Caco-2 (cell line): ENCODE measurements at places on chromosomes 3 and 15.
A peak's percentile ranks its signal among the peaks of the same experiment; 100 is the strongest.

DNA sequence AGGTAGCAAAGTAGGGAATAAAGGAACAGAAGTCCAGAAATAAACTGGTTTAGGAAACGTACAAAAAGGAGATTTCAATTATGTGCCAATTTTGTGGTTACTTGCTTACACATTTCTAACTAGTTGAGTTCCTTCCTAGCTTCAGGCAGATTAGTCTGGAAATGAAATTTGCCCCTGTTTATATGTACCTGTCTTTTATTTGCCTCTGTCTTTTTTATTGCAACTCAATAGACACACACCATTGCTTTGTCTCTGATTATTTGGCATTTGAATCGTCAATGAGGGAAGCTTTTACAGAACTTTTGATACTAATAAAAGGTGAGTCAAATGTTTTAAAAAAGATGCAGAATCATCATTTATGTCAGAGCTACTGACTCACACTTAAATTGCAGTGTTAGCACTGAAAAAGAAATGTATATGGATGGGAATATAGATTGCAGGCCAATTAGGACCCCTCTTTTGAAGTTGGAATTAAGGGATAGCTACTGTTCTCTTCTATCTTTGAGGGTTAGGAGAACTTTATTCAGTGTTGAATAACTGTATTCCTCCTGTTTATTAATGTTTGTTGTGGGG is 60.5 kb downstream of the TRAK1 start:
- DNase-seq, result no peak
- H3K27ac ChIP-seq, result peak overlapping the region; percentile 89
- H3K36me3 ChIP-seq, result no peaks in the 10 kb centered on the region; the same call in 1 of the 2 replicates
- no peak overlapping the region for H3K4me3 ChIP-seq

- H3K27me3 ChIP-seq, result no peaks in the 10 kb centered on the region
- no peaks in the 10 kb centered on the region for H3K36me3 ChIP-seq
- no peaks in the 10 kb centered on the region for H3K4me1 ChIP-seq
Measured at GRCh38 chr3:42381551-42382082, 28.8 kb downstream of the LYZL4 start.

- no peak for DNase-seq
- no peaks in the 10 kb centered on the region for H3K27me3 ChIP-seq
- no peaks in the 10 kb centered on the region for H3K4me1 ChIP-seq
Measured at GRCh38 chr15:46222826-46223225, 588.0 kb downstream of the SQOR start.

GRCh38 chr3:81758275-81758674 is 3.2 kb downstream of the GBE1 start:
- no peaks in the 10 kb centered on the region for H3K27me3 ChIP-seq
- no peaks in the 10 kb centered on the region for H3K36me3 ChIP-seq
- DNase-seq, result no peak

DNA sequence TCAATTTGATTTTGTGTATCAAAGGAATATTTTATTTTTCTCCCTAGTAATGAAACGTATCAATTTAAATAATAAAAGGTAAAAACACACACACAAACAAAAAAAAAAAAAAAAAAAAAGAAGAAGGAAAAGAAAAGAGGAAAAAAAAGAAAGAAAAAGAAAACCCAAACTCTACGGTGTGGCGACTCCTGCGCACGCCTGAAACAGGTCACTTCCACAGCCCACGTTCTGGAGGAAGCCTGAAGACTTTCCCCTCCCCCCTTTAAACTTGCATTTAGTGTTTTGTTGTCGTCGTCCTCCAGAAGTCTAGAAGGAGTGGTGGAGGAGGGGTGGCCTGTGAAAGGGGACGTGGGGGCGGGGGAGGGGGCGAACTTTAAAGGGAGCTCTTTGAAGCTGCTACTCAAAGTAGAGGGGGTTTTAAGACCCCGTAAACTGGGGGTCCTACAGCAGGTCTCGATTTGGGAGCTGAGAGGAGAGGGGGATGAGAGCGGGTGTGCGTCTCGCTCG is 2.3 kb upstream of the TLE3 start:
- no peaks in the 10 kb centered on the region for H3K27me3 ChIP-seq
- H3K4me3 ChIP-seq, result peak overlapping the region; percentile 48
- H3K27ac ChIP-seq, result peak overlapping the region; percentile 99
- H3K4me1 ChIP-seq, result peaks cover 16% of the 10 kb centered on the region
- no peaks in the 10 kb centered on the region for H3K36me3 ChIP-seq

- H3K4me3 ChIP-seq, result no peak overlapping the region
- DNase-seq, result no peak
- no peaks in the 10 kb centered on the region for H3K27me3 ChIP-seq
Measured at GRCh38 chr15:100073982-100074381, 267.8 kb downstream of the ADAMTS17 start.

GRCh38 chr3:10926811-10927521 is 65.6 kb upstream of the SLC6A1 start:
- H3K4me1 ChIP-seq, result no peaks in the 10 kb centered on the region
- H3K36me3 ChIP-seq, result no peaks in the 10 kb centered on the region
- no peaks in the 10 kb centered on the region; the same call in 1 of the 2 replicates for H3K27me3 ChIP-seq
- no peak overlapping the region for H3K4me3 ChIP-seq
- H3K27ac ChIP-seq, result no peak overlapping the region
- no peak for DNase-seq

DNA sequence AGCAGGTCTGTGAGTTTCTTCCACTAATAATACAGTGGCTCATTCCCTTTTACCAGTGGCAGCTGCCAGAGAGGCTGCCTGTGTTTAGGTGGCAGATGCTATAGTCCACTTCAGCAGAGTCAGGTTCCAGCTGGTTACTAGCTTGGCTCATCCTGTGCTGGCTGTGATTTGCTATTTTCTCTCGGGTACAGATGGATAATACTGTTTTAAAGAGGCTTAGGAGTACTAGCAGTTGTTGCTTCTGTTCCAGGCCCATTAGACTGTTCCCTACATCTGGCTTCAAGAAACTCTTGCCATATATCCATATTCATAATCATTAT is 41.0 kb downstream of the ZNF609 start:
- no peaks in the 10 kb centered on the region for H3K27me3 ChIP-seq
- no peak overlapping the region for H3K27ac ChIP-seq
- H3K4me1 ChIP-seq, result no peaks in the 10 kb centered on the region; the same call in 1 of the 2 replicates
- H3K36me3 ChIP-seq, result peaks cover 5% of the 10 kb centered on the region; the same call in 1 of the 2 replicates
- H3K4me3 ChIP-seq, result no peak overlapping the region

GRCh38 chr3:103786296-103786695 is 1351.5 kb downstream of the ZPLD1 start:
- H3K36me3 ChIP-seq, result no peaks in the 10 kb centered on the region
- no peak overlapping the region for H3K4me3 ChIP-seq
- no peaks in the 10 kb centered on the region for H3K4me1 ChIP-seq
- no peak for DNase-seq

- no peak overlapping the region for H3K27ac ChIP-seq
- H3K36me3 ChIP-seq, result no peaks in the 10 kb centered on the region; the same call in 1 of the 2 replicates
- peaks cover 29% of the 10 kb centered on the region for H3K4me1 ChIP-seq
- no peaks in the 10 kb centered on the region for H3K27me3 ChIP-seq
- DNase-seq, result no peak
Measured at GRCh38 chr15:64452988-64453688, 7.2 kb upstream of the ZNF609 start.

- no peaks in the 10 kb centered on the region for H3K4me1 ChIP-seq
- no peak overlapping the region for H3K4me3 ChIP-seq
- no peaks in the 10 kb centered on the region for H3K27me3 ChIP-seq
- no peak overlapping the region for H3K27ac ChIP-seq
- DNase-seq, result no peak
- H3K36me3 ChIP-seq, result no peaks in the 10 kb centered on the region
Measured at GRCh38 chr3:22858486-22858885, 344.6 kb upstream of the UBE2E2 start.

GRCh38 chr3:141405025-141405424 is 36.7 kb downstream of the ZBTB38 start:
- H3K27ac ChIP-seq, result no peak overlapping the region
- no peaks in the 10 kb centered on the region for H3K27me3 ChIP-seq
- DNase-seq, result no peak
- H3K4me3 ChIP-seq, result no peak overlapping the region
- H3K4me1 ChIP-seq, result peaks cover 38% of the 10 kb centered on the region
- H3K36me3 ChIP-seq, result peaks cover 6% of the 10 kb centered on the region; the same call in 1 of the 2 replicates

GRCh38 chr3:116392291-116392690 is 53.0 kb downstream of the LSAMP start:
- H3K27ac ChIP-seq, result no peak overlapping the region
- H3K4me3 ChIP-seq, result no peak overlapping the region
- H3K36me3 ChIP-seq, result no peaks in the 10 kb centered on the region

GRCh38 chr3:129432671-129433070 is 4.2 kb upstream of the EFCAB12 start:
- H3K4me3 ChIP-seq, result no peak overlapping the region
- no peak for DNase-seq
- H3K27ac ChIP-seq, result no peak overlapping the region
- no peaks in the 10 kb centered on the region for H3K27me3 ChIP-seq

- H3K27ac ChIP-seq, result no peak overlapping the region
- no peaks in the 10 kb centered on the region for H3K4me1 ChIP-seq
- no peak overlapping the region for H3K4me3 ChIP-seq
- no peak for DNase-seq
Measured at GRCh38 chr3:59769127-59769750, 719.4 kb upstream of the CFAP20DC start.

GRCh38 chr15:25737218-25737643 is 125.9 kb downstream of the ATP10A start:
- no peak overlapping the region for H3K27ac ChIP-seq
- H3K27me3 ChIP-seq, result no peaks in the 10 kb centered on the region
- H3K36me3 ChIP-seq, result no peaks in the 10 kb centered on the region
- no peak overlapping the region for H3K4me3 ChIP-seq
- DNase-seq, result no peak

DNA sequence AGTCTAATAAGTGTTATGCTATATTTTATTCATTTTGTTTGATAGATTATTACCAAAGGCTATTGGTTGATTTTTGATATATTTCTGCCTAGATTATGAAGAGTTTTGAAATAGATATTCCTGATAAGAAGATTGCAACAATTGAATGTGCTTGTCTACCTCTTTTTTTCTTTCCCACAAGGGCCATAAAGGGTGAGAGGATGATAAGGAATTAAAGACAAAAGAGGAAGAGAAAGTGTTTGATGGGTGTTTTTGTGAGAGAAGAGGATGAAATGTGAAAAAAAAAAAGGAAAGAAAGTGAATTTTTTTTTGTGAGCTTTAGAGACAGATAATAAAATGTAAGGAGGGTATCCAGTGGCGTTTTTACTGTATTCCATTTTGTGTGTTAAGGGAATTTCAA is 244.4 kb downstream of the CHST2 start:
- H3K27ac ChIP-seq, result no peak overlapping the region
- H3K36me3 ChIP-seq, result no peaks in the 10 kb centered on the region
- no peak for DNase-seq

GRCh38 chr15:62950462-62950931 is 92.0 kb upstream of the TPM1 start:
- no peak overlapping the region for H3K27ac ChIP-seq
- no peaks in the 10 kb centered on the region for H3K4me1 ChIP-seq
- no peak overlapping the region for H3K4me3 ChIP-seq
- no peak for DNase-seq
- H3K27me3 ChIP-seq, result no peaks in the 10 kb centered on the region

DNA sequence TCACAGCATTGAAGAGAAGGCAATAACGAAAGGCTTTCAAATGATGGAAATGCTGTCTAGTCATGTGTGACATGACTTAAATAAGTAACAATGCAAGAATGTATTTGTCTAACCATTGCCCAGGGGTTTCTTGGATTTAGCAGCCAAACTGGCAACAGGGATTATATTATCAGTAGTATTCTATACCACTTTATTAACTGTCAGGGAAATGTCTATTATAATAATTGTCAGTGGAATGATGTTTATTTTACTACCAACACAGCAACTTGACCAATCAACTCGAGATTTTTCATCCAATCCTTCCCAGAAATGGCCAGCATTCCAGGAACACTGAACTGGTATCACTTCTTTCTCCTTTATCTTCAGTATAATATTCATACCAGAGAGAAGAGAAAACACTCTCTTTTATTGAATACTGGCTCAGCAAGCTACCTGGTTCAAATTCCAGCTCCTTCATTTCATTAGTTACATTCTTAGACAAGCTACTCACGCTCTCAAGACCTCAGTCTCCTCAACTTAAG is 66.2 kb downstream of the FOXP1 start:
- H3K27ac ChIP-seq, result no peak overlapping the region
- no peaks in the 10 kb centered on the region for H3K27me3 ChIP-seq
- DNase-seq, result no peak
- H3K36me3 ChIP-seq, result no peaks in the 10 kb centered on the region

DNA sequence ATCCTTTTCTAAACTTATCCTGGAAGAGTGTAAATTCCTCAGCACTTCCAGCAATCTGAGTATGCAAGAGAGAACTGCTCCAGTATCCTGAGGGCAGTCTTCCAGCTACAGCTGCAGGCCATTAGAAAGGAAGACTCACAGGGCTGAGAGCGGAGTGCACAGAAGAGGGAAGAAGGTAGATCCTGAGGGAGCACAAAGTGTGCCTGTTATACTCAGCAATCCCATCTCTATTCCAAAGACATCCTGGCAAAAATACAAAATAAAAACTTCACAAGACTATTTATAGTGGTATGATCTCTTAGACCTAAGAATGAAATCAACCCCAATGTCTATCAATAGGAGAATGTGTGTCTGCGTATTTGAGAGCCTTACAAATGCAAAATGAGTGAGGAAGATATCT is 292.0 kb downstream of the ZIC1 start:
- H3K27ac ChIP-seq, result no peak overlapping the region
- H3K27me3 ChIP-seq, result no peaks in the 10 kb centered on the region
- no peaks in the 10 kb centered on the region for H3K4me1 ChIP-seq
- no peak for DNase-seq
- H3K4me3 ChIP-seq, result no peak overlapping the region

DNA sequence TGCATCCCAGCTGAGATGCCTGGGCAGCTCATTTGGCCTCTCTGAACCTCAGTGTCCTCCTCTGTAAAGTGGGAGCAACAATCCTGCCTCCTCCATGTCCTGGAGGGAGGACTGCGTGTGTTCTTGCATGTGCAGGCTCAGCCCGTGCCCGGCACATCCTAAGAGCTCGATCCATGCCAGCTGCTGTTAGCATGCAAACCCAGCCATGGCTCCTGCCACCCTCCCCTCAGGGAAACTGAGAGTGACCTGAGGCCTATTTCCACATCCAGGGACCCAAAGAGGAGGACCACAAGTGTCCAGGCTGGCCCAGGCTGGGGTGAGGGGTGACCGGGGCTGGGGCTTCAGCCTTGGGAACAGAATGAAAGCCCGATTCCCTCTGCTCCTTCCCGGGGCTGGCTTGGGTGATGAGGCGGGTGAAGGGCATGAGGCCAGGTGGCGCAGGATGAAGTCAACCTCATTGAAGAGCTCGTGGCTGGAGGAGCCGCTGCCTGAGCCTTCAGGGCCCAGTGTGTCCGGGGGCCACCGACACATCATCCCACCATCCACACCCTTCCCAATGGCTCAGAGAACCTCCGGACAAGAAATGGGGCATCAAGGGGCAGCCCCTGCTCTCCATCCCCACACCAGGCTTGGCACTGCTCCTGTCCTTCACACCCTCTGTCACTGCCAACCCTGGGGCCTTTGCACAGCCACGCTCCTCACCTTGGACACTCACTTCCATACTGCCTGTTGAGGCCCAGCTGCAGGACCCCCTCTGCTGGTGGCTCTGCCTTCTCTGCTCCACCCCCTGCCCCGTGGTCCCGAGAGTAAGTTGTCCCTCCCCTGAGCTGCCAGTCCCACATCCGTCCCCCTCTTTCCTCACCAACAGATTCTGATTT is 42.5 kb downstream of the ADAMTS7 start:
- no peaks in the 10 kb centered on the region for H3K27me3 ChIP-seq
- DNase-seq, result no peak
- H3K4me3 ChIP-seq, result no peak overlapping the region
- no peak overlapping the region for H3K27ac ChIP-seq
